Chondrocyte (in vitro differentiated cells): ENCODE measurements at places on chromosomes 6 and 20. TPM values are rescaled to one million over a fixed set of nuclear protein-coding genes. Genes with fewer than 3 reads are reported as not detected.

- no peak for DNase-seq
Measured at GRCh38 chr20:23212011-23212410, 125.9 kb upstream of the CD93 start.

DNA sequence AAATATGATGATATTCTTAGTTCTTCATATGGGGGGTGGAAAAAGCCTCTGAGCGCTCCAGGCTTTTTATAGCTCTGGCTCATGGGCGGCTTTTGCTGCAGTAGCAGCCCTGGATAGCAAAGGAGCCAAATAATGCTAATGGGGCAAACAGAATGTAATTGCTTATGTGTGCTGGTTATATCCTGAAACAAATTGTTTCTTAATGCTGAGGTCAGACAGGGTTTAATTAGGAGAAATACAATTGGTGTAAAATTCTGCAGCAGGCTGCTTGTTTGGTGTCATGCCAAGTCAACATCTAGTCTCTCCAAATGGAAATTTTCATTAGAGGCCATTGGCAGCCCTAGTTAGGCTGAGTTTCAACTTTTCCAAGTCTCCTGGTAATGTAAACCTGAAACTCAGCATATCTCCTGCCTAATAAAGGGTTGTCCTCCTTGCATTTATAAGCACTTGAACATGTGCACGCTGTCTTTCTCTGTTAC, 530.1 kb upstream of the NOX3 start:
- no peak for DNase-seq

DNA sequence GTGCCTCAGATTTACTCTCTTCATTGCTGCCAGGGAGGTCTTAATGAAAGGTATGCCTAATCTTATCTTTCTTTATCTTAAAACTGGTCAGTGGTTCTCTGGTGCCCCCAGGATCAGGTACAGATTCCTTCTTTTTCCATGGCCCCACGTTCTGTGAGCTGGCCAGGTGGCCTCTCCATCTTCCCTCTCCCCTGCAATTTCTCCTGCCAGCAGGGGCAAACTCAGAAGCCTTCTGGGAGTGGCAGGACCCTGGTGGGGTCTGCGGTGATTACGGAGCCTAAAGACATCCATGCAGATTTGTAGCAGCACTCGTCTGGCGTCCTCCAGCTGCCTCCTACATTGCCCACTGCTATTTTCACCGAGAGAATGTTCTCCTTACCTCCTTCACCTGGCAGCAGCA, 95.8 kb downstream of the CCDC170 start:
- DNase-seq: no peak

DNA sequence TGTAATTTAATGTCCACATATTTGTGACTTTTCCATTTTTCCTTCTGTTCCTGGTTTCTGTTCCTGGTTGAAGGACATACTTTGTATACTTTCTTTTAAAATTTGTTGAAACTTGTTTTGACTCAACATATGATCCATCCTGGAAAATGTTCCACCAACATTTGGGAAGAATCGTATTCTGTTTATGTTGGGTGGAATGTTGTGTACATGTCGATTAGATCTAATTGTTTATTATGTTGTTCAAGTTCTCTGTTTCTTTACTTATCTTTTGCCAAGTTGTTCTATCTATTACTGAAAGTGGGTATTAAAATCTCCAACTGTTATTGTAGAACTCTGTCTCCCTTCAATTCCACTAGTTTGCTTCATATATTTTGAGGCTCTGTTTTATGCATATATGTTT, 27.7 kb upstream of the DUSP22 start:
- no peak for DNase-seq

- peak; percentile 73 for DNase-seq
Measured at GRCh38 chr6:140907235-140907634, 1225.5 kb upstream of the GJE1 start.

- peak; percentile 82 for DNase-seq
Measured at GRCh38 chr6:170164271-170164900, 126.5 kb downstream of the DLL1 start.

- no peak for DNase-seq
Measured at GRCh38 chr6:49764571-49765236, 20.5 kb upstream of the CRISP3 start.

GRCh38 chr20:11403711-11404110, 514.0 kb upstream of the BTBD3 start:
- no peak for DNase-seq

DNA sequence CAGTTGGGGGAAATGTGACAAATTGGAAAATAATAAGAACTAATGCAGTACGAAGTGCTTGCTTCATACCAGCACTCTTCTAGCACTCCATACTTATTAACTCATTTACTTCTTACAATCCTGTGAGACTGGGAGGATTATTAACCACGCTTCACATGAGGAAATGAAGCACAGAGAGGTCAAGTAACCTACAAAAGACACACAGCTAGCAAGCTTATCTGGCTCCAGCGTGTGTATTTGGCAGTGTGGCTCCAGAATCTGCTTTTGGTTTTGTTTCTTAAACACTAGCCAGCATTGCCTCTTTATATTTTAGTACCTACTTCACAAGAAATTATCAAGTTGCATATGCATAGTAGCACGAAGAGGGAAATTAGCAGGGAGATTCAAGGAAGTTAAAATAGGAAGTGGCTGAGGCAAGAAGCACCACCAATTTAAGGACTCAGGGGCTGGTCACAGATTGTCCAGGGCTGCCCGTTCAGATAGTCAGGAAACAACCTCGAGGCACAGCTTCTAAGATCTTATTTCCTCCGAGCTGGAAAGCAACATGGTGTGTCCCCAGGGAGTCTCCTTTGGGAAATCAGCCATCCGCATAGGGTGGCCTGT, 302.7 kb upstream of the PRDM1 start:
- DNase-seq: no peak

DNA sequence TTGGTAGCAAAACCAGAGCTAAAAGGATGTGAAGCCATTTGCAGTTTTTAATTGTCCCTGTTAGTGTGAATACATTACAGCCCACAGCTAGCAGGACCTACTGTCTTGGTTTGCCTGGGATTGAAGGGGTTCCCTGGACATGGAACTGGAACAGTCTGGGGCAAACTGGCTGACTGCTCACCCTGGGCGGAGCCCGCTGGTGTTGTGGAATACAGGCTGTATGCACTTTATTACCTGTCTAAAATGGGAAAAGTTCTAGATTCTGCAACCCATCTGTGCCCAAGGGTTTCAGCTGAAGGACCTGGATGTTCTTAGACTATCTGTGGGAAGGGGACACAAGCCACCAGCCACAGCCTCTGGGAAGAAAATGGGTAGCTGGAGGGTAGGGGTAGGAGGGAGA, 12.2 kb upstream of the CDKN1A start:
- DNase-seq: no peak

DNA sequence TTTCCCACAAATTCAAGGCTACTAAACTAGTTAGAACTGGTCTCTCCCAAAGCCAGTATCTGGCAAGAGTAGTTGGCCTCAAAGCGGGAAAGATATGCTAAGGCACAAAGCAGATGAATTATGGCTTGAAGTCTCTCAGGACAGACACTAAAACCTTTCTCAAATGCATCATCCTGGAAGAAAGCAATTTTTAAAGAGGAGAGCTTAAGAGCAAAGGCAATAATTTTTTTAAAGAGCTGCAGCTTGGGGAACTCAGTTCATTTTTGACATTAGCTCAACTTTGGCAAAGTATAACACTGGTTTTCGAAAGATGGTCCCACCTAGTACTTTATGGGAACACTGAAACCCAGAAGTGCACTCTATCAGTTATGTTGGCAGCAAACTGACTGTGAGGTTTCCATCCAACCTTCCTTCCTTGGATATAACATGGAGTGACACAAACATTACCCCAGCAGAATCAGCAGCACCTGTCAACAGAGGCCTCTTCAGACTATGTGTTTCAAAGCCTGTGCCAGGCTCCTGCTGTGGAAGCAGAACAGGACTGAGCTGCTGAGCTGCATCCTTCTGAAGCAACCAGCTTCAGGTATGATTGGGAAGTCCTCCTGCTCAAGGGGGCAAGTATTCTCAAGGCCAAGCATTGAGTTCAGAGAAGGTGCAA, 852.3 kb upstream of the HS3ST5 start:
- no peak for DNase-seq

- DNase-seq: no peak
Measured at GRCh38 chr6:26457264-26457805, 420 bp upstream of the BTN2A1 start.

DNA sequence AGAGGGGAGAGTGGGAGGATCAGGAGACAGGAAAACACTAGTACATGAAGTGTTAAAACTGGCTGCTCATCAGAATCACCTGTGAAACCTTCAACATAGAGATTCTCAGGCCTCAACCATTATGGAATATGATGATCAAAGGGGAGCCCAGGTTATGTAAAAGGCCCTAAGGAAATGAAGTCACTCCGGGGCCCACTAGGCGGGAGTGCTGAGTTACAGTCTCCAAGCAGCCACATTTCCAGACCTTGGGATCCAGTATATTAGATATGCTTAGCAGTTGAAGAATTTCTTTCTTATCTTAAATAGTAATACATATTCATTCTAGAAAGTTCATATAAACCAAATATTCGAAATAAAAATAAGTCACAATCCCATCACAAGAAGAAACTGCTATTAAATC, 476.3 kb downstream of the PRKN start:
- DNase-seq: no peak

GRCh38 chr6:72950114-72950860, 275.0 kb downstream of the KHDC1L start:
- DNase-seq: no peak

DNA sequence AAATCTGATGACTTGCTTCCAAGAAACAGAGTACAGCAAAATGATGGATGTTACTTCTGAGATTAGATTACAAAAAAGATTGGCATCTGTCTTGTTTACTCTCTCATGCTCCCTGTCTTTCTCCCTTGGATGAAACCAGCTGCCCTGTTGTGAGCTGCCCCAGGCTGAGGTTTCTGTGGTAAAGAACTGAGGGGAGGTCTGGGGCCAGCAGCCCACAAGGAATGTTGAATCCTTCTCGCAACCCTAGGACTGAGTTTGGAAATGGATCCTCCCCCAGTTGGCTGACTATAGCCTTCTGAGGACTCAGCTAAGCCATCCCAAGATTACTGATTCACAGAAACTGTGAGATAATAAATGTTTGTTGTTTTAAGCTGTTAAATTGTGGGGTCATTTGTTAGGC, 5.6 kb upstream of the HECA start:
- no peak for DNase-seq

- DNase-seq: no peak
Measured at GRCh38 chr6:36217946-36218345, 21.4 kb downstream of the BRPF3 start.

GRCh38 chr6:170111816-170112582, 178.9 kb downstream of the DLL1 start:
- peak; percentile 52 for DNase-seq

DNA sequence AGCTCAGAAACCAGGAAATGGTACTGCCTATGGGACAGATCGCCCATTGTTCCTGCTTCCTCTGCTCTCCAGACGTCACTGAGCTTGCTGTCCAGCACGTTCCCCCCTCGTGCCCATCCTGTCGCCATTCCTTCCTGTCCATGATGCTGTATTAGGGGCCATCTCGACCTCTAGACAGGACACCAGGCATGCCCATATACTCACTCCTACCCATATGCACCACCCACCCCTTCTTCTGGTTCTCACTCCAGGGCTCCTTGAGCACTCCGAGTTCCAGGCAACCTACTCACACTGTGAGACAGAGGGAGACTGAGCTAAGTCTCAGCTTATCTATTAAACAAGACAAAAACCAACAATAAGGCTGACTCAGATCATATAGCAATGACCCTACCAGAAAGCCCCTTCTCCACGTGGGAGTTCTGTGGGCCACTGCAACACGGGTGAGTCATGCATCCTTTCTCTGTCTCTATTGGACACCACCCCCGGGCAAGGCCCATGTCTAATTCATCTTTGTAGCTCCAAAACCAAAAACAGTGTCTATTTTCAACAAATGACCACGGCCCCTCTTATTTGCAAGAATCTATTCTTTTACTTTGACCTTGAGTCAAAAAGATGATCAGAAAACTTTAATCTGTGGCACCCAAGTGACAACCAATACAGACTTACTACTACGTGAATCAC, 65.7 kb downstream of the PSMG4 start:
- peak; percentile 11 for DNase-seq

DNA sequence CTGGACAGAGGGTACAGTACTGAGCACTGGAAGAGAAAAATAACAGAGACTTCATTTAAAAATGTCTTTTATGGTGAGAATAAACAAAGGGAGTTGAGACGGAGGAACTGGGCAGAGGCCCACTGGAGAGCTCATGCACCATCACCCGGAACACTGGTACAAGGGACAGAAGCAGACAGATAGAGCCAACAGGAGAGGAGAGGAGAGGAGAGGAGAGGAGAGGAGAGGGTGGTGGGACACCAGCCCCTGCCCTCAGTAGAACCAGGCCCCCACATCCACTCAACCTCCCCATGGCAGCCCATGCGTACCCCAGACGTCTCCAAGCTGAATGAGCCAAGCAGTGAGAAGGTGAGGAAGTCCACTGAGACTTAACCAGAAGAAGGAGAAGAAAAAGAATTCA, 390.5 kb upstream of the CNR1 start:
- DNase-seq: no peak

The ADAM33 gene
- total RNA-seq: 4.1 to 13.1 TPM (median 12.2 TPM) in 3 replicates

The CLPSL1 gene
- total RNA-seq: not detected in 3 replicates

The ARFGEF3 gene
- total RNA-seq: 1.1 to 2.7 TPM (median 2.7 TPM) in 3 replicates

The NRSN1 gene
- not detected in 3 replicates for total RNA-seq

The SIGLEC1 gene
- total RNA-seq: 0.08 TPM in 1 of 3 replicates, not detected in the others

The PSMF1 gene
- total RNA-seq: 99.4 to 117 TPM (median 110 TPM) in 3 replicates
